ENCODE measurements at places on chromosomes 12 and 14.
A peak's percentile ranks its signal among the peaks of the same experiment; 100 is the strongest.

DNA sequence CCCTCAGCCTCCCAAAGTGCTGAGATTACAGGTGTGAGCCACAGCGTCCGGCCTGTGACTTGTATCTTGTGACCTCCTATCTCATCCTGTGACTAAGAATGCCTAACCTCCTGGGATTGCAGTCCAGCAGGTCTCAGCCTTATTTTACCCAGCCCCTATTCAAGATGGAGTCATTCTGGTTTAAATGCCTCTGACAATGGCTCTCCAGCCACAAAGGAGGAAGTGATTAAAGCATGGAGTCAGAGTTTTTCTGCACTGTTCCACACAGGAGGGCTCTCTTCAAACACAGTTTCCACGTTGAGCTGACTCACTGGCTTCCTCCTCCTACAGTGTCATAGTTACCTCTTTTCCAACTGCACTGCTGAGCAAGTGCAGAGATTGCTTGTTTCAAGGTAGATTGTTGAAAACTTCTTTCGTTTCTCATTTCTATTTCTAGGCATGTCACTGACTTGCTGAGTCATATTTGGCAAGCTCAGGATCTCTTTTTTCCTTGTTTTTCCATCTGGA is 383.8 kb downstream of the PCNX1 start:
- peak; percentile 24 for DNase-seq

DNA sequence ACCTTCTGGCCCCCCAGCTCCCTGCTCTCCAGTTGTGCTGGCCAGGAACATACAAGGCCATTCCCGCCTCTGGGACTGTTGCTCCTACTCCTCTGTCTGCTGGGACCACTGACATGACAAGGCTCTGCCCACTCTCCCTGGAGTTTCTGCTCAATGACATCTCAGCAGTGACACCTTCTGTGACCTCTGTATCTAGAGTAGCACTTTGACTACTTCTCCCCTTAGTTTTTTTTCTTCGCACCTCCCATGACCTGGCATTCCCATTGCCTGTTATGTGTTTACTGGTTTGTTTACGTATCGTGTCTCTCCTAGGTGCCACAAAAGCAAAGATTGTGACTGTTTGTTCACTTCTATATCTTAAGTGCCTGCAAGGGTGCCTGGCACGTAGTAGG is 40.1 kb upstream of the TMEM263 start:
- DNase-seq, result no peak

GRCh38 chr12:102769323-102769916 is 147.6 kb downstream of the PAH start:
- no peak for DNase-seq

GRCh38 chr14:84976805-84977204 is 553.1 kb upstream of the FLRT2 start:
- no peak for DNase-seq

DNA sequence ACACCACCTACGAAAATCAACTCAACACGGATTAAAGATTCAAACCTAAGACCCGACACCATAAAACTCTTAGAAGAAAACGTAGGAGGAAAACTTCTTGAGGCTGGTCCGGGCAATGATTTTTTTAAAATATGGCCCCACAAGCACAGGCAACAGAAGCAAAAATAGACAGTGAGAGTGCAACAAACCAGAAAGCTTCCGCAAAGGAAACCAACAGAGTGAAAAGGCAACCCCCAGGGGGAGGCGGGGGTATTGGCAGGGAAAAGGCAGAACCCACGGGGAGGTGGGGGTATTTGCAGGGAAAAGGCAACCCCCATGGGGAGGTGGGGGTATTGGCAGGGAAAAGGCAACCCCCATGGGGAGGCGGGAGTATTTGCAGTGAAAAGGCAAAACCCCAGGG is 20.5 kb upstream of the FBRSL1 start:
- no peak for DNase-seq

GRCh38 chr12:3035815-3036702 is 41.1 kb upstream of the TSPAN9 start:
- DNase-seq, result no peak

GRCh38 chr12:103697971-103698751 is 111.1 kb downstream of the STAB2 start:
- DNase-seq, result no peak

GRCh38 chr12:113875691-113876090 is 90.4 kb downstream of the RBM19 start:
- no peak for DNase-seq

DNA sequence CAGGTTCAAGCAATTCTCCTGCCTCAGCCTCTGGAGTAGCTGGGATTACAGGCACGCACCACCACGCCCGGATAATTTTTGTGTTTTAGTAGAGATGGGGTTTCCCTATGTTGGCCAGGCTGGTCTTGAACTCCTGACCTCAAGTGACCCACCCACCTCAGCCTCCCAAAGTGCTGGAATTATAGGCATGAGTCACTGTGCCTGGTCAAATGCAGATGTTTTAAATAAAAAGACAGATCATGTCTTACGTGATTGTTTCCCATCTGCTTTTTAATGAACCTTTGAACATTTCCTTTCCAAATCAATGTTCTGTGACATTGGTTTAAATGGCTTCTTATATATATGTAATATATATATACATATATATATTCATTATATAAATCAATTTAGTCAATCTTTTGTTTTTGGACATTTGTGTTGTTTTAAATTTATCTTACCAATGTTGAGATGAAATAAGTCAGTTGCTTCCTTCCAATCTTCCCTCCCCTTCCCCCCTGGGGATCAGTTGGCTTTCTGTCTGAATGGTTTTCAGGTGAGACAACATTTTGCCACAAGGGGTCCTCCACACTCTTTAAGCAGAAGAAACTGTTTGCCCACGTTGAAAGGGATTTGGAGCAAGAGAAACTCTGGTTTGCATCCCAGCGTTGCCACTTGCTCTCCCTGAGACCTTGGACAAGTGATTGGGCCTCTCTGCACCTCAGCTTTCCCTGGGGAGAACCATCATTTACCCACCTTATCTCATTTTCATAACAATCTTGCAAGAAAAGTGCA is 47.6 kb upstream of the RBM19 start:
- DNase-seq, result no peak

DNA sequence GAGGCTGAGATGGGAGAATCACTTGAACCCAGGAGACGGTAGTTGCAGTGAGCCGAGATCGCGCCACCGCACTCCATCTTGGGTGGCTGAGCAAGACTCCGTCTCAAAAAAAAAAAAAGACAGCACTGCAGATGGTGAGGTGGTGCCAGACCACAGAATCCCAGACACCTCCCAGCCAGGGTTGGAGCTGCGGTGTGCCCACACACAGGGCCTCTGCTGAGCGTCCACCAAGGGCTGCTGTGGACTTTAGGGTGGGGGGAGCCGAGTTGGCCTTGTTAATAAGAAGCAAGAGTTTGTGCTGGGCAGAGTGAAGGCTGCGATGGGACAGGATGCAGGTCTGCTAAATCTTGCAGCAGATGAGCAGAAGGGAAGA is 14.2 kb downstream of the KMT5A start:
- DNase-seq, result no peak

- DNase-seq, result no peak
Observed at GRCh38 chr12:56916296-56916995, 17.8 kb downstream of the SDR9C7 start.

DNA sequence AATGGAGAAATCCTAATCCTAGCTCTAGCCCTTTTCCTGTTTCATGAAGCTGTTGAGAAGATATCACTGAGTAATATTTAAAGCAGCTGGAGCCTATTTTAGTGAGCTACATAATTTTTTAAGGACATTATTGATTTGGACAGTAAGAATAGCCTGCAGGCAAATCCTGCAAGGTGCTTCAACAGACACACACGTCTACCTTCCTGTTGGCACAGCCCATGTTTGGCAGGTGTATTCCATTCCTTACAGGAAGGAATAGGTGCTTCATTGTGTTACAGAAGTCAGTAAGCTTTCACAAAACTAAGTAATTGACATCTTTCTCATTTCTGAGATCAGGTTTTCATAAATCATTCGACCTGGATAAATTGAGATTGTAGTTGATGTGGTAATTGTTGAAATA is 50.6 kb downstream of the FOXA1 start:
- DNase-seq, result no peak

- DNase-seq, result no peak
Observed at GRCh38 chr12:6264402-6265037, 46.0 kb upstream of the PLEKHG6 start.

DNA sequence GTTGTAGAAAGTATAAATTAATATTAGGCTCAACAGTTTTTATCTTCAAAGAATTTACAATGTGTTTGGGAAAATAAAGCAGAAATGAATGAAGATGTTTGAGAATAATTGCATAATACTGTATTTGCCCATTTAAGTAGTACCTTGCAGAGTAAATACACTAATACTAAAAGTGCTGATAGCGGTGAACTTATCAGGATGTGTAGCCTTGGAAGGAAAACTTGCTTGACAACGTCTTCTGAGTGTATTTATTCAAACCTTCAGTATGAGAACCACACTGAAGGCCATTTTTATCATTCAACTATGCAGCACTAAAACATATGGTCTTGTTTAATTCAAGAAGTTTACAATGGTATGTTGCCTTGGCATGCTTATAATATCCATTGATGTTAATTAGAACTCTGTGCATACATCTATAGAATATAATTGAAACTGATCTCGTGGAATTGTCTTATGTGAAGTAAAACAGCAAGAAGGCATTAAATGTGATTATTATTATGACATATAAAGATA is 41.3 kb downstream of the MSRB3 start:
- no peak for DNase-seq

- no peak for DNase-seq
Observed at GRCh38 chr12:49456131-49456679, 82.6 kb upstream of the KCNH3 start.

- peak; percentile 40 for DNase-seq
Observed at GRCh38 chr12:100163416-100164152, 20.9 kb upstream of the BLTP3B start.

DNA sequence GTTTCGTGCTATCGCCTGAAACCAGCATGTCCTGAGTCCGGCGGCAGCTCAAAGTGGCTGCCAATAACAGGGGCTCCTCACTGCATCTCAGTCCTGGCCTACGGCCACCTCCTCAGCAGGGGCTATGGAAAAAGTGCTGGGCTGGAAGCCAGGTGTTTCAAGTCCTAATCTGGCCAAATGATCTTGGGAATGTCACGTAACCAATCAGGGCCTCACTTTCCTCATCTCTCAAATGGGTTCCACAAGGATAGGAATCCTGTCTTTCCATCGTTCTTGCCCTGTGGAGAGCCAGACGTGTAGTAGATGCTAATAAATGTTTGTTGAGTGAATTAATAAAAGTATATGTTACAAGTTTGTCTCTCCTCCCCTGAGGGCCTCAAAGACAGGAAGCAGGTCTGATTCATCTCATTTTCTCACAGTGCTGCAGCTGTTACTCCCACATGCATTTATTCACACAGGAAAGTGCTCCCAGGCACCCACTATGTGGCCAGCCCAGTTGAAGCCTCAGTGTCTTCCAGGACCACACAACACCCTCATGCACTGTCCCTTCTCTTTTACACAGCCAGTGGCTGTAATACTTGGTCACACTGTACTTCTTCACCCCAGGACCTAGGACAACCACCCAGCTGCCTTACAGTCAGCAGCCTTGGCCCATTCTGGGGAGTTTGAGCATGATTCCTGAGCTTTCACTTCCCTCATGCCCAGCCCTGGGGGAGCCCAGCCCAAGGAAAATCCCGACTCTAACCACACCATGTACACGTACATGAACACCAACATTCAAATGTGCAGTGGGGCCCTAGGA is 5.0 kb downstream of the CMKLR1 start:
- DNase-seq, result no peak

DNA sequence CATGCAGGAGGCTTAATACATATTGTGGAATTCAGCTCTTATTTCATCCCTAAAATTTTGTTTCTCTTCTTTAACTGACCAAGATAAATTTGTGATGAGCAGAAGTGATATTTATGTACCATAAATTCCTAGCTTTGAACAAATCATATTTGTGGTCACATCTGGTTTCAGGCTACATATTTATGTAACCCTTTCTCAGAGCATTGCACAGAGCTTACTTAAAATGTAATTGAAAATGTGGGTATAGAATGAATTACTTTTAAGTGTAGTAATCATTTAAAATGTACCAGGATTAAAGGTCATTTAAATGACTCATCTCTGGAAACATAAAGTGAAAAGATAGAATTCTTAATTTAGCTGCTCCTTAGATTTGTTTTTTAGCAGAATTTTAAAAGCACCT is 129.9 kb upstream of the FRMD6 start:
- DNase-seq, result no peak

DNA sequence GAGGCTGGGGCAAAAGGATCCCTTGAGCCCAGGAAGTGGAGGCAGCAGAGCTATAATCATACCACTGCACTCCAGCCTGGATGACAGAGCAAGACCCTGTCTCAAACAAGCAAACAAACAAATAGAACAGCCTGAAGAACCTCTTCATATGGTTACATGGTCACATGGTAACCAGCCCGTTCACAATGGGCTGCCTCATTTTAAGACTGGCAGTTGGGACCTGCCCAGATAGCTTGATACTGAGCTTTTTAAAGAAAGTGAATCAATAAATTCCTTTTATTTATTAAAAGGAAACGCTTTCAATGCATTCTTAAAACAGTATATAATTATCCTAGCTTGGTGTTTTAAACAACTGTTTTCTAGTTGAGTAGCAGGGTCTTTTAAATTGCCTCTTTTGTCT is 10.5 kb downstream of the MLXIP start:
- no peak for DNase-seq

GRCh38 chr12:2974560-2974971 is 15.4 kb downstream of the TEAD4 start:
- DNase-seq, result no peak

DNA sequence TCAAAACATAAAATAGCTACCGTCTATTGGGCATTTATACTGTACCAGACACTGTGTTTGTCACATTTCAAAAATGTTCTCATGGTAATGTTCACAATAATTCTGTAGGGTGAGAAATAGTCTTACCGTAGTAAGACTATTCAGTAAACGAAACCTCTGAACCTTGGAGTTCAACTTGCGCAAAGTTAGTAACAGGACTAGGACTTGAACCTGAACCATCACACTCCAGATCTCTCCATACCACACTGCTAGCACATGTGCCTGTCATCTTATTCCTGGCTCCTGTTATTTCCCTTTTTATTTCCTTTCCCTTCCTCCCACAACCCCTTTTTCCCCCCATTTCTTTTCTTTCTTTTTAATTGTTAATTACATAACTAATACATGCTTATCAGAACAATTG is 65.4 kb downstream of the PLEKHA5 start:
- no peak for DNase-seq

GRCh38 chr12:6276956-6277620 is 33.4 kb upstream of the PLEKHG6 start:
- no peak for DNase-seq

- no peak for DNase-seq
Observed at GRCh38 chr12:24285448-24285847, 336.0 kb upstream of the SOX5 start.

All from activated T-cell treated with anti-CD3 and anti-CD28 coated beads for 4 hours (primary cell).